ENCODE measurements at places on chromosomes 2 and 18.
A peak's percentile ranks its signal among the peaks of the same experiment; 100 is the strongest.

- no peak for DNase-seq
These were observed 297.1 kb downstream of the TCF4 start for GRCh38 chr18:55290898-55291297.

GRCh38 chr2:10302479-10303180 lies at the start of gene HPCAL1:
Gene HPCAL1, plus strand, starts transcription at chr2:10302904. Its CDS starts 116,854 bp downstream, at chr2:10419758.
- peak; percentile 60 for DNase-seq

DNA sequence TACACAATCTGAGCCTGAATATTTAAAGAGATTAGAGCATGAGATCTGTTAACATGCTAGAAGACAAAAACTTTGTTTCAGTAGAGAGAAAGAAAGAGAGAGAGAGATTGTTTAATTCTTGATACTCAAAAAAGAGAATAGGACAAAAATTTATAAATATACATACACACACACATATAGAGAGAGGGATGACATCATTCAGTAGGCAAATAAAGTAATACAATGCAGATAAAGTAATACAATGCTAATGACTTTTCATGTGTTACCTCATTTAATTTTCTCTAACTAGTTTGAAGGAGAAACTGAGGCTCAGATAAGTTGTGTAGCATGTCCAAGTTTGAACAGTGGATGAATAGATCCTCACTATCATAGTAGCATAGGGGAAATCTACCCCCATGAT lies 286.4 kb downstream of the CMPK2 start:
- no peak for DNase-seq

DNA sequence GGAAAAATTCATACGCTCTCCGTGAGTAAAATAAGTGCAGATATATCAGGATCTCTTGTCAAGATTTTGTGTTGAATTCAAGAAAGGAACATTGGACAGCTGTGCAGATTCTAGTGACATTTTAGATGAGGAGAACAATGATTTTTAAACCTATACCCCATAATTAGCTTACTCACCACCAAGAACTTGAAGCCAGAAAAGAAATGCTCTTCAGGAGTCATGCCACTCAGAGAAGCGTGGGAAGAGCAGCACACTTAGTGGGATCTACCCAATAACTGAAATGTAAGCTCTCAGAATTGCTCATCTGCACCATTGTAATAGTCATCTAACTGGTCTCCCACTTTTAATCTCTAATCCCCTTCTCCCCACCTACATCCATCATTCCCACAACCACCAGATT lies 9.2 kb upstream of the ERMN start:
- no peak for DNase-seq

DNA sequence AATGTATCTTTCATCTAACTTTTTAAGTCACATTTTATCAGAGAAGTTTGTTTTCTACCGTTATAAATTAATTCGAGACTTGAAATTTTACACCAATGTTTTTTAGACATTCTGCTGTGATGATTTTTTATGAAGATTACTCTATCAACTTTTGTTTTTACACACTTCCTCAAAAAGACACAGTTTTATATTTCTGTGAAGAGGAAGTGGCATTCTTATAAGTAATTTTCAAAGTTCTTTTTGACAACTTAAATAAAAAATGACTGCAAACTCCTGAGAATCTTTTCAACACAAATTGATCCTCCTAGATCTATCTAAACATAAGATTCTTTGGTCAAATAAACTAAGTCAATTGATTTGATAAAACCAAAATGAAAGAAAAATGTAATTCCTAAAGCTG lies 13.7 kb downstream of the ANKRD44 start:
- no peak for DNase-seq

- DNase-seq: no peak
These were observed 126.6 kb downstream of the CNTNAP5 start for GRCh38 chr2:124151691-124152090.

- no peak for DNase-seq
These were observed 63.6 kb upstream of the HDAC4 start for GRCh38 chr2:239464166-239465016.

DNA sequence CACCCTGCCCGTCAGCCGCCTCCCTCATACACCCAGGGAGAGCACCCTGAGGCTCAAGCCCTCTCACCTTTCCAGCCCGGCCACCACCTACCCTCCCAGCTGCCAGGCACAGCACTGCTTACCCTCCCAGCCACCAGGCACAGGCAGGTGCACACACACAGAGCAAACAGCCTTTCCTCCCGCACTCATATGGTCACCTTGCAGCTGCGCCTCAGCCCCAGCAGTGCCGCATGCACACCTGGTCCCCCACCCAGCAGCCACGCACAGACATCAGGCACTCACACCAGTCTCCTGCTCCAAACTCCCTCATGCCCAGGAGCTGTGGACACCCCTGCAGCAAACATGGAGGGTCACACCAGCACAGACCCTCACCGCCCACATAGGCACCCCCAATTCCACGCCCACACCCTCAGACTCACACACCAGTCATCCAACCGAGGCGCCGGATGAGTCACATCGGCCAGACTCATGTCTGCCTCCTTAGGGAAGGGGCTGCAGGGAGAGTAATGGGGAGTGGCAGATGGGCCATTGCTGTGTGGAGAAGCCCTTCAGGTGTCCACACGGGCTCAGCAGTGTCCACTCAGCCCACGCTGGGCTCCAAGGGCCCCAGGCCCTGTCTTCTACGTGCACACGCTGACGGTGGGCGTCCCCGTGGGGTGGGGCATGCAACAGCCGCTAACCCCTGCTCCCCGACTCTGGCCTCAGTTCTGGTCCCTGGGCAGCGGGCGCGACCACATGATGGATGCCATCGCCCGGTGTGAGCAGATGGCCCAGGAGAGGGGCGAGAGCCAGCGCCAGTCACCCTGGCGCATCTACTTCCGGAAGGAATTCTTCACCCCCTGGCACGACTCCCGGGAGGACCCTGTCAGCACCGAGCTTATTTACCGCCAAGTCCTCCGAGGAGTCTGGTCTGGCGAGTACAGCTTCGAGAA lies 22.3 kb upstream of the GPR17 start:
- DNase-seq: no peak

DNA sequence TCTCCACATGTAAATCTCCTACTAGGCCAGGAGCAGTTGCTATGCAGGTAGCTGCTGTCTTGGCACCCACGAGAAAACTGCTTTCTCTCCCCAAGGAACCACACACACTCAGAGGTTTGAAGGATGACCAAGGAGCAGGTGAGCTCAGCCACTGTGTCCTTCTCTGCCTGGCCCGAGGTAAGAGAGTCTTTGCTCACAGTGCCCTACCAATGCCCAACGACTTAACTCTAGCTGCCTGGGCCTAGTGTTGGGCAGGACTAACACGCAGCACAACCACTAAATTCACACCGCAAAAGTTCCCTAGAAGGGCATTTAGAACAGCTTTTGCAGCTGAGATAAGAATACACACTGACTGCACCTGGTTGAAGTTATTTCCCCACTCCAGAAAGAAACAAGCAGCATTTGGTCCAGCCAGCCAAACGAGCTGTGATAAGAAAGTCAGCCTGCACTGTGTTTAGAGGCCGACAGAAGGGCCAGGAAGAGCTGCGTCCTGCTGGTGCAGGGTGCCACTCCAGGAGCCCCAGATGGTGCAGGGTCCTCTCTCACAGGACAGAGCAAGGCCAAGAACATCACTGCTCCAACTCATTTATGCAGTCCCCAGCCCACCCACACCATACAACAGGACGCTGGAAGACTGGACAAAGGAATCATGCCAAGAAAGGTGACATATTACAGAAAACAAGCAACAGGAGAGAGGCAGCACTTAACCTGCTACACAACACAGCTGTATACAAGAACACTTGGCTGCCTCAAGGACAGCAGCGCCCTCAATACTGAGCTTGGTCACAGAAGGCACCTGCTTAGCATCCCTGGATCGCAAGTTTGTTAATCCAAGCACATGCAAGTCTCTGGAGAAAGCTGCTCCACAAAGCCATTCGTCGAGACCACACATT lies 12.5 kb downstream of the HDLBP start:
- no peak for DNase-seq
